Left renal cortex interstitium (tissue), 4 donors: ENCODE measurements at places on chromosomes 3 and 15.

DNA sequence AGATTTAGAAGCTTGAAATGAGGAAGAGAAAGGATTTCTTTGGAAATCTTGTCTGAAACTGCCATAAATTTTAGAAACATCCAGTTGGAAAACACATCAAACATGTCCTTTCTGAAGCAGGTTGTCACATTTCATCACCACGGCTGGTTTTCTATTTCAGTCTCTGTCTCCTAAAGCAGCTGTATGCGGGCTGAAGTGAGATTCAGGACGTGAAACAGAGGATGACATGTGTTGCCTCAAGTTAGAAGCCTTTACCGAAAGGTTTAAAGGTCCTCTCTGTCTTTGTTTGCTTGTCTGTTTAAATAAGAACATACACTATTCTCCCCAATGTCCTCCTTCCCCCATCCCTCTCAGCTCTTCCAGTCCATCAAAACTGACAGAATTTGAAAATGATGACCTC is 141.9 kb downstream of the SQOR start:
- no peak for DNase-seq

- no peak for DNase-seq
Observed at GRCh38 chr3:48370333-48370713, 1.7 kb upstream of the FBXW12 start.

GRCh38 chr3:126064627-126065258 is 19.2 kb downstream of the SLC41A3 start:
- DNase-seq = no peak

GRCh38 chr3:17553080-17553479 is 189.4 kb downstream of the TBC1D5 start:
- DNase-seq = no peak

- no peak for DNase-seq
Observed at GRCh38 chr3:59515966-59516365, 466.1 kb upstream of the CFAP20DC start.

- DNase-seq = no peak
Observed at GRCh38 chr3:12810961-12811360, 14.5 kb downstream of the CAND2 start.

DNA sequence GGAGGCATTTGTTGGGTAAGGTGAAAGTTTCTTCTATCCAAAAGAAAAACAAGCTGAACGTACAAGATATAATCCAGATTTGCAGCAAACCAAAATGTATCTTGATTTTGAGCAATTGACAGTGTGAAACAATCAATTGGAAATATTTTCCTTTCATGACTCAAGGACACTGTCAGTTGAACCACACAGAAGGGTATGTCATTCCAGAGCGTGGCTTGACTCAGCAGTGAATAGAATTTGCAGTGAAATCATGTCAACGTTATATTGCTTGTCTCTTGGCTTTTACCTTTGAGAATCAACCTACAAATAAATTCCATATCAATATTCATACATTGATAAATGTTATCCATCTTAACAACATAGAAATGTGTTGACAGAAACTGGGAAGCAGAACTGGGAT is 78.2 kb downstream of the TM2D3 start:
- DNase-seq = no peak

DNA sequence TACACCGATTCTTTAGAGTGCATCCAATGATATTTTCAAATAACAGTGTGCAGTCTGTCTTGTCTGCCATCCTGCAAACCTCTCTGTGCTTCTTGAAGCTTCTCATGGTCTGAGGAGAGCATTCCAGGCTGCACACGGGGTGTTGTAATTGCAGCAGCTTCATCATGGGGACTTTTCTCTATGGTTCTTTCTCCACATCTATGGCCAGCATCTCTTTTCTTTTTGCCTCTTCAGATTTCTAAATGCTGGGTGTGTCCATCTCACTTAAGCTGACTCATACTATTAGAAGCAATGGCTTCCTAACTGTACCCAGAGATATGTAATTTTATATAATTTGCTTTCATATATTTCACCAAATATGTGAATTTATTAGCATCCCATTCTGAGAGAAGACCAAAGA is 63.8 kb upstream of the EPHB3 start:
- DNase-seq = no peak

DNA sequence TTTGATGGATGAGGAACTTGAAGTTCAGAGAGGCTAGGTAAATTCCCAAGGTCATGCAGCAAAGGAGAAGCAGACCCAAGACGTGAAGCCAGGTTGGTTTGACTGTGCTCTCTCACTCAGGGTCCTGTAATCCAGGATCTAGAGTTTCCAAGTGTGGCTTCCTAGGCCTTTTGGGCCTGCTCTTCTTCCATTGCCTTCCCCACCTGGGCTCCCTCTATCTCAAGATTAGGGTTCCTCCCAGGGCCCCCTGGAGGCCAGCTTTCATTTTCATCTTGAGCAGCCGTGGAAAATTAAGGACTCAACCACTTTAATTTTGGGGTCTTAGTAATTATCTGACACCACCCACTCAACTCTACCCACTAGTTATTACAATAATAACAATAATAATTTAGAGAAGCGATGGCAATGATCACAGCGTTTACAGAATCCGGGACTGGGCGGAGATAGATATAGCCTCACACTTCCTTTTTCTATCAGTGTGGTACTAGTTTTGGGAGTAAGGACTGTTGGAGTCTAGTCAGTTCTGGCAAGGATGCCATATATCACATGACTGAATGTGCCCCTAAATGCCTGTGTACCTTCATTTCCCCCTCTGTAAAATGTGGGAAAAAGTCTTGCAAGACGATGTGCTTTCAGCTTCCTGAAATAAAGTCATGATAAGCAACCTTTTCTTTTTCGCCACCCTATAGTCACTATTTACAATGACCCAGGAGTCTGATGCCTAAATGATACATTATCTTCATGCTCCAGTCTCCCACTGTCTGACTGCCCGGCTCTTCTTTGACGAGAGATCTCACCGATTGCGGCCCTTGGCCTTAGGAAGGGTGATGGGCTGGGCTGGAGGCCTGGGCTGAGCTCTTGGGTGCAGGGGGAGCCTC is 30.2 kb upstream of the MAGEF1 start:
- no peak for DNase-seq

DNA sequence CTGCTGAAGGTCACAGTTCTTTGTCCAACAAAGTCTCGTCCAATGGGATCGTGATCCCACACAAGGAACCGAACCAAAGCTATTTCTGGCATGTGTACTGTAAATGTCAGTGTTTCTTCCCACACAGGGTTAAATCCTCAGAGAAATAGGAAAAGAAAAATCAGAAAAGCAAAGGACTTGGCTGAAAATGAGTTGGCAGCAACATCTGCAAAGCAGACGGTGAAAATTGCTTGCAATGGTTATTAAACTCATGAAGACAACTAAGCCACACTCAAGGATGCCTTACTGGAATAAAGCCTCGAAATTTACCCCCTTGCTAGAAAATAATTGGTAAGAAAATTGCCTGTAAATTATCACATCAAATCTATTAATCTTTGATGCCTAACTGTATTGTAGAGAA is 195.2 kb upstream of the STRIT1 start:
- no peak for DNase-seq

DNA sequence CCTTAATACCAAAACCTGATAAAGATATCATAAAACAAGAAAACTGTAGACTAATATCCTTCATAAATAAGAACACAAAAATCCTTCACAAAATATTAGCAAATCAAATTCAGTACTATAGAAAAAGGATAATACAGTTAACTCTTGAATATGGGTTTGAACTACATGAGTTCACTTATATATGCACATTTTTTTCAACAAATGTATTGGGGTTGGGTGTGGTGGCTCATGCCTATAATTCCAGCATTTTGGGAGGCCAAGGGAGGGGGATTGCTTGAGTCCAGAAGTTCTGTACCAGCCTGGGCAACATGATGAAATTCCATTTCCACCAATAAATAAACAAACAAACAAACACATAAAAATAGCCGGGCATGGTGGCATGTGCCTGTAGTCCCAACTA is 39.2 kb downstream of the GOLGB1 start:
- no peak for DNase-seq

GRCh38 chr3:146200461-146201220 is 39.7 kb upstream of the PLOD2 start:
- DNase-seq = no peak

- DNase-seq = no peak
Observed at GRCh38 chr15:66876421-66876730, 174.3 kb downstream of the SMAD6 start.

GRCh38 chr3:128703561-128703960 is 22.4 kb upstream of the RAB7A start:
- DNase-seq = no peak

- DNase-seq = no peak
Observed at GRCh38 chr3:7518456-7518855, 657.5 kb downstream of the GRM7 start.

GRCh38 chr15:73924171-73924921 is 1.9 kb upstream of the LOXL1 start:
- no peak for DNase-seq

- no peak for DNase-seq
Observed at GRCh38 chr3:116038968-116039650, 406.2 kb downstream of the LSAMP start.

GRCh38 chr3:147403511-147403910 is 2.8 kb downstream of the ZIC4 start:
- no peak for DNase-seq

GRCh38 chr15:89448825-89449224 is 47.6 kb downstream of the RHCG start:
- no peak for DNase-seq
